ENCODE measurements at places on chromosomes 3 and 15.

- no peaks in the 10 kb centered on the region for H3K27me3 ChIP-seq
- H3K4me3 ChIP-seq, result no peak overlapping the region
- no peak for DNase-seq
- no peak overlapping the region for H3K27ac ChIP-seq
Observed at GRCh38 chr15:75051191-75051608, 27.8 kb downstream of the PPCDC start.

- peaks cover 3% of the 10 kb centered on the region for H3K36me3 ChIP-seq
- H3K4me1 ChIP-seq, result no peaks in the 10 kb centered on the region
- no peak for DNase-seq
- H3K27me3 ChIP-seq, result no peaks in the 10 kb centered on the region
Observed at GRCh38 chr3:46146021-46146420, 62.1 kb downstream of the CCR1 start.

GRCh38 chr15:72009222-72009621 is 108.7 kb downstream of the MYO9A start:
- no peak overlapping the region for H3K4me3 ChIP-seq
- peaks cover 3% of the 10 kb centered on the region for H3K36me3 ChIP-seq
- no peaks in the 10 kb centered on the region for H3K27me3 ChIP-seq
- no peak overlapping the region for H3K27ac ChIP-seq

GRCh38 chr3:188756241-188756640 is 415.5 kb upstream of the TPRG1 start:
- H3K36me3 ChIP-seq, result no peaks in the 10 kb centered on the region
- H3K4me1 ChIP-seq, result no peaks in the 10 kb centered on the region
- no peak overlapping the region for H3K27ac ChIP-seq

DNA sequence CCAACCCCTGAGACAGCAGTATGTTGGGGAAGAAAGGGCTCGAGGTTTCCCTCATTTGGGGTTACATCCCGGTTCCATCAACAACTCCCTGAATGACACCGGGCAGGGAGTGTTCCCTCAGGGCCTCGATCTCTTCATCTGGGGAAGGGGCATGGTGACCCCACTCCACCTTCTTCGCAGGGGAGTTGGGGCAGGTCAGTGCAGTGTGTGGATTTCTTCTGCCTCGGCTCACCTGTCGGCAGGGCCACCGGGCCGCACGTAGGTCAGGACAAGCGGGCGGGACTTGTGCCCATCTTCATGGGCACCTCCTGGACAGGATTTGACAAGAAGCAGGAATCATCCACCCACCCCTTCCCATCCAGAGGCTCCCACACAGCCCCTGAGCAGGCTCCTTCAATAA is 17.4 kb downstream of the GRIP2 start:
- H3K36me3 ChIP-seq, result no peaks in the 10 kb centered on the region
- no peak overlapping the region for H3K4me3 ChIP-seq
- peaks cover 5% of the 10 kb centered on the region for H3K4me1 ChIP-seq
- DNase-seq, result no peak
- H3K27ac ChIP-seq, result no peak overlapping the region
- no peaks in the 10 kb centered on the region for H3K27me3 ChIP-seq

- H3K4me1 ChIP-seq, result peaks cover 5% of the 10 kb centered on the region
- no peak overlapping the region for H3K27ac ChIP-seq
- no peaks in the 10 kb centered on the region for H3K36me3 ChIP-seq
- H3K27me3 ChIP-seq, result no peaks in the 10 kb centered on the region
Observed at GRCh38 chr3:13112521-13113345, 39.5 kb upstream of the IQSEC1 start.

DNA sequence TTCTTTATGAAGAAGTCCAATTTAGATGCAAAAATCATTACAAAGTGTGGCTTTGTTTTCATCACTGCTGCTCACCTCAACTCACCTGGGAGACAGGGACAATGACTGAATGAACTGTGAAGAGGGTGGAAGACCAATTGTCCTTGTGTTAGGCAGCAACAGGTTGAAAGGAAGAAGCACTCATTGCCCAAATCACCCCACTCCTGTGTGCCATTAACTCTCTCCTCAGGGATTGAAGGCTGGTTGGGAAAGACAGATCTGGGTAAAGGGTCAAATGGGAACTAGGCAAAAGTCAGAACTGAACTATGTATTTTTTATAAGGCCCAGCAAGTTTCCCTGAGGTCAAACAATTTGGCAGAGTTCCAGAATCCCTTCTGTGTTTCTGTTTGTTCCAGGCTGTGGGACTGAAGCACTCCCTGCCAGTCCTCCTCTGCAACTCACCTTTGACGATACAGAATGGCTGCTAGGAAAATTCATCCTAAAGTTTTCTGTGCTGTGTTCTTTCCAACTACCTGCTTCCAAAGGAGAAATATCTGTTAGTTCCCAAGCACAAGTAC is 68.6 kb upstream of the CCDC39 start:
- DNase-seq, result no peak
- H3K36me3 ChIP-seq, result no peaks in the 10 kb centered on the region
- no peak overlapping the region for H3K27ac ChIP-seq
- peaks cover 52% of the 10 kb centered on the region for H3K27me3 ChIP-seq
- H3K4me1 ChIP-seq, result peaks cover 25% of the 10 kb centered on the region

DNA sequence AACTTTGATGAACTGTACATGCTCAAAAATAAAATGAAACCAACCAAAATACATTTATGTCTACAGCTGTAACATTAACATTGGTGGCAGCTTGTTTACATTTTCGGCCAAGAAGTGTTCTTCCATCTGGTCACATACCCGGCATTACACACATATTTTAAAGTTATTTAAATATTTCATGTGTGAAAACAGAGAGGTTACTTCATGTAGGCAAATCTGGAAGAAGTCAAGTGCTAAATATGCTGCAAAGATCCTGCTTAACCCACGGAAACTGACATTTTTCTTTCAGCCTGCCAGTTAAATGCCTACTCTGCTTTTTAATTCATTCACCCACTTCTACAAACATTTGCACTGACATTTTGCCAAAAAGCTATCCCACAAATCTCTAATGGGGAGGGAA is 69.7 kb downstream of the MB21D2 start:
- H3K36me3 ChIP-seq, result no peaks in the 10 kb centered on the region
- H3K4me3 ChIP-seq, result no peak overlapping the region
- DNase-seq, result no peak

DNA sequence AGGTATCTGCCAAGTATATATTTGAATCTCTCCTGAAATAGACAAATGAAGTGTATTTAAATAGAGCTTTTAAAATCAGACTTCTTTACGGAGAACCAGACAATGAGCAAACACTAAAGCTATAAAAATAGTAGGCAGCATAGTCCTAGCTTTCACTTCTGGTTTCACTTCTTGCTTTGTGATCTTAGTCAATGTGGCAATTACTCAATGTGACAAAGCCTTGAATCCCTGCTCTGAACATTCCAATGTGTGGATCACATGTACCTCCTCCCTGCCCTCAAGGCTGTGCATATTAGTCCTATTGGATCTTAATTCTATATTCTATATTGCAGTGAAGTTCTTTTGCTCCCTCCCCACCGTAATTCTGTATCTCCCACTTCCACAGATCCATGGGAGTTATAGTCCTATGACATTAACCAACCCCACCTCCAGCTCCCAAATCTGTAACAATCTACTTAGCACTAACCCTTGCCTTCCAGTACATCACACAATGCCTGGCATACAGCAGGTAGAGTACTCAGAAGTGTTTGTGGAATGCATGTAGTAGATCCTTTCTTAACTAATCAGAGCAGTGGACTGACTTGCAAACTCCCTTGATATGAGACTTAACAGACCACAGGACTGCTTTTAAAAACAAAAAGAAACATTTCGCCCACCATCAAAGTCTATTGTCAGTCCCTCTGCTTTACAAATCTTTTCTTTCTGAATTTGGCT is 24.3 kb upstream of the CP start:
- H3K27ac ChIP-seq, result no peak overlapping the region
- H3K4me1 ChIP-seq, result peaks cover 12% of the 10 kb centered on the region
- H3K27me3 ChIP-seq, result no peaks in the 10 kb centered on the region
- no peaks in the 10 kb centered on the region for H3K36me3 ChIP-seq
- no peak overlapping the region for H3K4me3 ChIP-seq

- peaks cover 2% of the 10 kb centered on the region for H3K36me3 ChIP-seq
- H3K27ac ChIP-seq, result no peak overlapping the region
- no peak overlapping the region for H3K4me3 ChIP-seq
- DNase-seq, result no peak
- no peaks in the 10 kb centered on the region for H3K27me3 ChIP-seq
Observed at GRCh38 chr3:178703268-178703975, 167.2 kb downstream of the KCNMB2 start.

DNA sequence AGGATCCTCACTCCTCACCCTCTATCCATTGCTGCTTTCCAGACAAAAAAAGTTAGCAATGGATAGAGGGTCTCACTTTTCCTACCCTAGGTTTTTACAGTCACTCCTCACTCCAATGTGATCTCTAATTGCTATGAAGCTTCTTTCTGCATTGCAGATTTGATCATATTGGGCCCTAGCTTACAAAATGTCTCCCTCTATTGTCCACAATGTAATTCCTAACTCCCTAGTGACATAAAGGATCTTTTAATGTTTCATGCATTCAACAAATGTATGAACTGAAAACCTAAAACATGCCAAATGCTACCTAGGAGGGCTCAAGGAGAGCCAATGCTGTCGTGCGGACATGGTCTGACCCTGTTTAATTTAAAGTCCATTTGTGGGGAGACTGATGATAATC is 234.8 kb downstream of the CADM2 start:
- H3K36me3 ChIP-seq, result no peaks in the 10 kb centered on the region
- no peak overlapping the region for H3K4me3 ChIP-seq
- no peak for DNase-seq
- H3K27me3 ChIP-seq, result no peaks in the 10 kb centered on the region
- H3K27ac ChIP-seq, result no peak overlapping the region

GRCh38 chr3:53171827-53172505 is 11.0 kb downstream of the PRKCD start:
- no peaks in the 10 kb centered on the region for H3K27me3 ChIP-seq
- no peaks in the 10 kb centered on the region for H3K36me3 ChIP-seq
- peak overlapping the region; percentile 78 for H3K27ac ChIP-seq
- H3K4me3 ChIP-seq, result no peak overlapping the region

- H3K27ac ChIP-seq, result peak overlapping the region; percentile 50
- peaks cover 15% of the 10 kb centered on the region for H3K4me1 ChIP-seq
- no peaks in the 10 kb centered on the region for H3K36me3 ChIP-seq
- peak overlapping the region; percentile 15 for H3K4me3 ChIP-seq
- no peaks in the 10 kb centered on the region for H3K27me3 ChIP-seq
Observed at GRCh38 chr3:1677576-1678156, 421.0 kb upstream of the CNTN4 start.

DNA sequence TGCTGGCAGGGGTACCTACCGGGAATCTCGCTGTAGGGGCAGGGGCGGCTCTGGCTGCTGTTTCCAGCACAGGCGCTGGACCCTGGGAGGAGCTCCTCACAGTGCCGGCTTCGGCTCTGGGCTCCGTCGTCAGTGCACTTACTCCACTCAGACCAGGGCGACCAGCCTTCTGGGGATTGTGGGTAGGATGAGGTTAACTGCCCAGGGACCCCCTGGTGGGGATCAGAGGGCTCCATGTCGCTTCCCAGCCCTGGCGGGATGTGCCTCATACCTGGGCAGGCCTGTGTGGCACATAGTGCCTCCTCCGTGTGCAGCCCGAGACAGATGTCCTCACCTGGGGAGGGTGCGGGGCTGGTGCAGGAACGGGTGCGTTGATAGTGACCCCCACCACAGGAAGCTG is 115.7 kb downstream of the SEMA5B start:
- no peak for DNase-seq
- peaks cover 7% of the 10 kb centered on the region for H3K36me3 ChIP-seq
- H3K27me3 ChIP-seq, result no peaks in the 10 kb centered on the region
- no peak overlapping the region for H3K27ac ChIP-seq

GRCh38 chr15:84759018-84759417 is 10.6 kb downstream of the ZNF592 start:
- H3K27me3 ChIP-seq, result no peaks in the 10 kb centered on the region
- H3K4me1 ChIP-seq, result peaks cover 12% of the 10 kb centered on the region
- no peak overlapping the region for H3K4me3 ChIP-seq
- no peak for DNase-seq

GRCh38 chr15:35545316-35545823 is 595 bp downstream of the DPH6 start:
- H3K27ac ChIP-seq, result peak overlapping the region; percentile 96
- H3K4me1 ChIP-seq, result peaks cover 38% of the 10 kb centered on the region
- H3K36me3 ChIP-seq, result peaks cover 3% of the 10 kb centered on the region
- H3K27me3 ChIP-seq, result no peaks in the 10 kb centered on the region
- H3K4me3 ChIP-seq, result peak overlapping the region; percentile 98
- DNase-seq, result peak; percentile 31

DNA sequence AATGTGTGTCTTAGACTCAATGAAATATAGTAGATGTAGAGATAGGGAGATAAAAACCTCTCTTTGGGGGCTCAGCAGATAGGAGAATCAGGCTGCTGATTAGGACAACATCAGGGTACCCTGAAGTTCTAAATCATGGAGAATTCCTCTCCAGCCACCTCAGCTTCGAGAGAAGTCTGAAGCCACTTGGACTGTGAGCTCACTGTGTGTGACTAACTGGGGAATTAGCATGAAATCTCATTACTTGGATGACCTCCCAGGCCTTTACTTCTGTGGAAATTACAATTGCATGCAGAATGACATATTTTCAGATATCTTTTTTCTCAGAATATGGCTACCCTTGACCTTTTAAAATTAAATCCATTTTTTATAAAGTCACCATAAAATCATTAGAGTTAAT is 128.0 kb upstream of the MRPL3 start:
- no peak for DNase-seq
- H3K27ac ChIP-seq, result no peak overlapping the region
- H3K4me1 ChIP-seq, result no peaks in the 10 kb centered on the region
- H3K27me3 ChIP-seq, result peaks cover 5% of the 10 kb centered on the region
- no peak overlapping the region for H3K4me3 ChIP-seq

DNA sequence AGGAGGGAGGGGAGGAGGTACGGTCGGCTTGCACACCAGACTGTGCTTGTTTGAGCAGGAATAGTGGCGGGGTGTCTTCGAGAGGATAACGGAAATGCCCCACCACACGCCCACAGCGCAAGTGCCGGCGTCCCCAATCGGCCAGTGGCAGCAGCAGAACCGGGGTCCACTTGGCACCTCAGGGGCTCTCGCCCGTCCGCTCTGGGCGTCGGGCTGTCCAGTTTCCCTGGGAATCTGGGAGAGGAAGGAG is 53.7 kb downstream of the CCDC54 start:
- no peak overlapping the region for H3K27ac ChIP-seq
- peaks cover 9% of the 10 kb centered on the region for H3K27me3 ChIP-seq
- no peak for DNase-seq
- no peaks in the 10 kb centered on the region for H3K36me3 ChIP-seq

DNA sequence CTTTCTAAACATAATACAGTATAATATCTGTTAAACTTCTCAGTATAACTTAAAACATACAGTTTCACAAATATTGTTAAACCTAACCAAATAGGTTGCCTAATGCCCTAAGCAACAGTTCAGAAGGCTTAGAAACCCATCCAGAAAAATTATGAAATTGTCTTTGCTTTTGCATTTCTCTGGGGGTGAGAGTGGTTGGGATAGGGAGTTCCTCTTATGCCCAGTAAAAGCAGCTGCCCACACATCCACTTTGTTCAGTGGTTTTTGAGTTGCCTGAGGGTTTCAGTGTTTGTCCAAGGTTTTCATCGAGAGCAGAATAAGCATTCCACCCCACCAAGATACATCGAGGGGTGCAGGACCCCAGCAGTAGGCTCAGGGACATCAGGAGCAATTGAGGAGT is 179.4 kb downstream of the CDIN1 start:
- no peak overlapping the region for H3K27ac ChIP-seq
- no peak for DNase-seq
- H3K4me1 ChIP-seq, result peaks cover 9% of the 10 kb centered on the region
- peaks cover 3% of the 10 kb centered on the region for H3K36me3 ChIP-seq

All from neural crest cell (in vitro differentiated cells).